ENCODE measurements at places on chromosomes 11 and 22.

DNA sequence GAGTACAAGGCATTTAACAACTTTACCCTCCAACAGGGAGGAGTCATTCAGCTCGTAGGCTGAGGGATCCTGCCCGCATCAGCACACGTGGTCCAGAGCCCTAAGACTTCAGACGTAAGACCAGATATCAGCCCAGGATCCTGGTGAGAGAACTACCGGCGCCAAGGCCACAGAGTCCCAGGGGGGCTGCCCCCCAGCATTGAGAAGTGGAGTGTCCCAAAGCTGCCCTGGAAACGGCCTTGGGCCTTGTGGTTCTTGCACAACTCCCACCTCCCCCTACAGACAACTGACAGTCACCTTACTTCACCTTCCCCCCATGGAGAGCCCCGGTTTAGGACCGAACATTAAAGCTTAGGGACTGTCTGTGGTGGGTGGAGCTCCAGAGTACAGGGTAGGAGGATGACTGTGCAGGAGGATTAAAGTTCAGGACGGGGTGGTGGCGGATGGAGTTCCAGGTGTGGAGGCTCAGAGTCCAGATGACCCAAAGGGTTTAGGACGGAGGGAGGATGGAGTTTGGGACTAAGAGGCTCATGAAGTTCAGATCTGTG, 1.0 kb downstream of the C11orf91 start:
- H3K27me3 ChIP-seq, result peaks cover 19% of the 10 kb centered on the region
- peaks cover 20% of the 10 kb centered on the region for H3K4me1 ChIP-seq
- H3K36me3 ChIP-seq, result no peaks in the 10 kb centered on the region
- DNase-seq, result no peak

GRCh38 chr11:20489948-20490347, 102.4 kb downstream of the PRMT3 start:
- no peaks in the 10 kb centered on the region for H3K4me1 ChIP-seq
- no peak for DNase-seq
- H3K27ac ChIP-seq, result no peak overlapping the region
- H3K27me3 ChIP-seq, result no peaks in the 10 kb centered on the region
- no peak overlapping the region for H3K4me3 ChIP-seq
- peaks cover 5% of the 10 kb centered on the region for H3K36me3 ChIP-seq

- H3K27me3 ChIP-seq, result peaks cover 60% of the 10 kb centered on the region
- no peak overlapping the region for H3K4me3 ChIP-seq
- no peak overlapping the region for H3K27ac ChIP-seq
These were observed 4.2 kb upstream of the MPPED1 start for GRCh38 chr22:43407591-43407990.

DNA sequence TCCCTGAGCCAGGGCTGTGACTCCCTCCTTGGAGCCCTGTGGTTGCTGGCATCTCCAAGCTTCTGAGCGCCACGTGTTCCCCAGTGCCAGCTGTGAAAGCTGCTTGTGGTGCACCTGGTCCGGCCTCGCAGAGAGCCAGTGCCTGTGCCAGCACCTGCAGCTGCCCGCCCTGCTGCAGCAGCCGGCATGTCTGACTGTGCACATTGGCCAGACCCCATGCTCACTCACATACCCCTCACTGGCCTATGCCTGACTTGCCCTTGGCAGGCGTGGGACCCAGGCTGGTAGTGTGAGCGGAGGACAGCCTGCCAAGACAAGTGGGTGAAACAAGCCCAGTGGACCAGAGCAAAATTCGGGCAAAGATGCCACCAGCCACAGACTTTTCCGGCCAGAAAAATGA, 9.8 kb downstream of the MRPL48 start:
- no peak for DNase-seq
- peaks cover 7% of the 10 kb centered on the region for H3K36me3 ChIP-seq
- no peak overlapping the region for H3K4me3 ChIP-seq
- H3K4me1 ChIP-seq, result no peaks in the 10 kb centered on the region

DNA sequence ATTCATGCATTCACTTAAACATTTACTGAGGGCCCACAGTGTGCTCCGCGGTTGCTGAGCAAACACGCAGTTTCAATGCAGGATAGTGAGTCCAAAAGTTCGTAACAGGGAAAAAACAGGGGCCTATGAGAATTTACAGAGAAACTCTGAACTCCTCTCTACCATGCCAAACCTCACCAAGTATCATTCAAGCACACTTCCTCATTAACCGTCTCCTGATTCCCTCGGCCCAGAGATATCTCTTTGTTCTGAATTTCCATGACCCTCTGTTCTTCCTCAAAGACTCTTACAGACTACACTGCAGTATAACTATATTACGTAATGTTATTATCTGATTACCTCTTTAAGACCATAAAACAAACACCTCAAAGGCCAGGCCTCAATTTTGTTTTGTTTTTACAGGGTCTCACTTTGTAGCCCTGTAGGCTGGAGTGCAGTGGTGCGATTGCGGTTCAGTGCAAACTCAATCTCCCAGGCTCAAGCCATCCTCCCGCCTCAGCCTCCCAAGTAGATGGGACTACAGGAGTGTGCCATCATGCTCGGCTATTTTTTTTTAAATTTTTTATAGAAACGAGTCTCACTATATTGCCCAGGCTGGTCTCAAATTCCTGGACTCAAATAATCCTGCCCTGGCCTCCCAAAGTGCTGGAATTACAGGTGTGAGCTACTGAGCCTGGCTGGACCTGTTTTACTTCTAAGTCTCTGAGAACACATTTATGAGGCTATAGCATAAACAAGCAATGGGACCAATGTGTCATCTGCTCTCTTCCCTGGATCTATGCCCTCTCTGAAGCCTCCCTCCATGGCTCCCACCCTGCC, 3.6 kb downstream of the HPS4 start:
- peak overlapping the region; percentile 25 for H3K4me3 ChIP-seq
- DNase-seq, result no peak
- no peaks in the 10 kb centered on the region for H3K27me3 ChIP-seq
- peaks cover 14% of the 10 kb centered on the region for H3K36me3 ChIP-seq
- H3K27ac ChIP-seq, result peak overlapping the region; percentile 44

DNA sequence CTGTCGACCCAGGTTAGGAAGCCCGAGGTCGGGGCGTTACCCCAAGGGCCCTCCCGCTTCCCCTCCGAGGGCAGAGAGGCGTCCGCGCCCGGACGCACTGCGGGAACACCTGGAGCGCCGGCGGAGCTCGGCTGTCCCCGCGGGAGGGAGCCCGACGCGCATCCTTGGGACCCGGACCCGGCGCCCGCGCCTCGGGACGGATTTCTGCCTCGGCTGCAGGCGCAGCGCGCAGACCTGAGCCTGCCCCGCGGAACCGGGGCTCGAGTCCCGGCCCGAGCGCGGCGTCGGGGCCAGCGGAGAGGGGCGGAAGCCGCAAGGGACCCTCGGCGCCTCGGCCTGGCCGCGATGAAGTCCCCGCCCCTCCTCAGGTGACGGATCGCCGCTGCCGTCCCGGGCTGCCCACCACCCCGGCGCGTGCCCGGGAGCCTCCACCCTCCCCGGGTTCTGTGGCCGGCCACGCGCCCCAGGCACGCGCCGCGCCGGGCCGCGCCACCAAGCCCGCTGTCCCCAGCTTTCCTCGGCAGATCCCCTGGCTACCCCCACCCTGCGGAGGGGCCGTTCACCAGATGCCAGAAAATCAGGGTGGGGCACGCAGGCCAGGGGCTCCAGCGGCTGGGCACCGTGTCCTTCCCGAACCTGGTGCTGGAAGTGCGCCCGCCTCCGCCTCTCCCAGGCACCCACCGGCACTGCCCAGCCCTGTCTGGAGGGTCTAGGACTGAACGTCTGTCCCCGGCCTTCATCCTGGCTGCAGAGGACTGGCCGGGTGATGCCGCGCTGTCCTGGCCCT, 410 bp downstream of the GLB1L3 start:
- H3K4me3 ChIP-seq, result peak overlapping the region; percentile 63
- peaks cover 15% of the 10 kb centered on the region for H3K4me1 ChIP-seq
- peaks cover 92% of the 10 kb centered on the region for H3K27me3 ChIP-seq
- H3K36me3 ChIP-seq, result no peaks in the 10 kb centered on the region
- H3K27ac ChIP-seq, result no peak overlapping the region

GRCh38 chr11:65900125-65900898, at the start of gene FOSL1:
Gene FOSL1 (minus strand): TSS chr11:65900388. CDS start chr11:65900339, 49 bp downstream.
- H3K36me3 ChIP-seq, result no peaks in the 10 kb centered on the region
- no peak for DNase-seq
- H3K27me3 ChIP-seq, result peaks cover 83% of the 10 kb centered on the region
- H3K27ac ChIP-seq, result no peak within 1 kb of the TSS
- peaks cover 3% of the 10 kb centered on the region for H3K4me1 ChIP-seq
- H3K4me3 ChIP-seq, result peak within 1 kb of the TSS; percentile 59

DNA sequence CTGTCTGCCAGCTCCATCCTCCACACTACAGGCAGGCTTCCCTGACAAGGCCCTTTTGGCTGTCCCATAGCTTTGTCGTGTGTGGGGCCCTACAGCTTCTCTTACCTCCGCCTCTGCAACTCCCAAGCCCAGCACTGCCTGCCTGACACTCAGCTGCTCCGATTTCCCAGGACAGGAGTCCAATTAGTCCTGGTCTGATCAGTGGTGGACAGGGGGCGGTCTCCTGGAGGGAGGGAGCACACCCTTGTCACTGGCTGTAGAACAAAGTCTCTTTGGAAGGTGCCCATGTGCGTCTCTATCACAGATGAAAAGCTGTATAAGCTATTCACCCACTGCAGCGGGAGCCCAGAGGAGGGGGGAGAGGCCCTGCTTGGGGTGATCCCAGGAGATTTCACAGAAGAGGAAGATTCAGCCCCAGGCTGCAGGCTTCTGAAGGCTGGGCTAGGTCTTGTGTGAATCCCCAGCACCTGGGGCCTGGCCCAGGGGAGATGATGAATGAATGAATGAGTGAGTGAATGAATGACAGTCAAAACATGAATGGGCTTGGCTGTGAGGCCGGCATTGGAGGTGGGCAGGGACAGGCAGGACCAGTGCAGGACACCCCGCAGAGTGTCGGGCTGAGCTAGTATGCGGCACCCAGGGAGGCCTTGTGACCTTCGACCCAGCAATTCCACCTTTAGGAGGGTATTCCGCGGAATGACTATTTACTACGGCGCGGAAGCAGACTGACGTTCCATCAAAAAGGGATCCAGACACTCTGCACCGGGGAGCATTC, 142.4 kb downstream of the CACNA1I start:
- peaks cover 6% of the 10 kb centered on the region for H3K4me1 ChIP-seq
- H3K27me3 ChIP-seq, result peaks cover 41% of the 10 kb centered on the region
- H3K27ac ChIP-seq, result no peak overlapping the region
- no peak for DNase-seq
- H3K4me3 ChIP-seq, result no peak overlapping the region

- H3K4me3 ChIP-seq, result no peak overlapping the region
- H3K4me1 ChIP-seq, result peaks cover 17% of the 10 kb centered on the region
- H3K36me3 ChIP-seq, result no peaks in the 10 kb centered on the region
- peaks cover 25% of the 10 kb centered on the region for H3K27me3 ChIP-seq
- H3K27ac ChIP-seq, result peak overlapping the region; percentile 79
- no peak for DNase-seq
These were observed 15.4 kb upstream of the CPT1A start for GRCh38 chr11:68857037-68857586.

GRCh38 chr22:27111796-27112672, 454.6 kb downstream of the MIAT start:
- DNase-seq, result no peak
- peak overlapping the region; percentile 95 for H3K27ac ChIP-seq
- no peaks in the 10 kb centered on the region for H3K36me3 ChIP-seq
- peaks cover 54% of the 10 kb centered on the region for H3K4me1 ChIP-seq

GRCh38 chr11:133582326-133582725, 50.0 kb upstream of the OPCML start:
- peaks cover 20% of the 10 kb centered on the region for H3K27me3 ChIP-seq
- H3K36me3 ChIP-seq, result no peaks in the 10 kb centered on the region
- DNase-seq, result no peak
- no peak overlapping the region for H3K4me3 ChIP-seq

DNA sequence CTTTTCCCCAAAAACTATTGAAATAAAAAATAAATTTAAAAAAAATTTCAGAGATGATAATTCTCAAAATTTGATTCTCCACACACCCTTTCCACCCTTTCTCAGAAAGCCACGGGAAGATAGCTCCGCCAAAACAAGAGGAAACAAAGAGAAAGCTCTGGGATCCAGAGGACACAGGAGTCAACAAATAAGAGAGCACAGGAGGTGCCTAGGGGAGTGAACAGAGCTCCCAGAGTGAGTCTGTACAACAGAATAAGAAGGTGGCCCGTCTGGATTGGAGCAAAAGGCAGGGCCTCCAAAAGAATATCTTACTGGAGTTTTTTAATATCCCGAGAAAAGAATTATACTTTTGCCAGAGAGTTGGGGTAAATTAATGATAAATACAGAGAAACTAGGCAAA, 96.3 kb upstream of the DRD2 start:
- H3K4me1 ChIP-seq, result peaks cover 29% of the 10 kb centered on the region
- H3K27ac ChIP-seq, result no peak overlapping the region
- no peak overlapping the region for H3K4me3 ChIP-seq
- no peak for DNase-seq
- peaks cover 9% of the 10 kb centered on the region for H3K27me3 ChIP-seq

DNA sequence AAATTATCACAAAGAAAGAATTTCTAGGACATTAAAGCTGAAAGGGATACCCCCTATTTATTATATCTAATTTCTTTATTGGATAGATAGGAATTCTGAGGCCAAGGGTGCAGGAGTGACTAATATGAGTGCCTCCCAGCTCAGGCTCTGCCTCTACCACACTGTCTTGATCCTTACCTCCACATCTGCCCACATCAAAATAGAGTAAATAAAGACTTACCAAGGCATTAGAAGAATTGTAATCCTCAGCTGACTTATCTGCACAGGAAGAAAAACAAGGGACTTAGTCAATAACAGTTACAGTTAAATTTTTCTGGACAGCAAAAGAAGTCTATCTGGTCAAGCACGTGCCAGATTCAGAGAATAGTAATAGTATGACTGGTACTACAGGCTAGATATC, 72.6 kb upstream of the GDPD4 start:
- DNase-seq, result no peak
- peaks cover 26% of the 10 kb centered on the region for H3K36me3 ChIP-seq
- peaks cover 3% of the 10 kb centered on the region for H3K4me1 ChIP-seq
- H3K4me3 ChIP-seq, result no peak overlapping the region
- no peaks in the 10 kb centered on the region for H3K27me3 ChIP-seq

GRCh38 chr11:66639066-66639813, 737 bp downstream of the RBM4 start:
- H3K27me3 ChIP-seq, result no peaks in the 10 kb centered on the region
- no peak for DNase-seq
- H3K27ac ChIP-seq, result peak overlapping the region; percentile 100
- H3K36me3 ChIP-seq, result peaks cover 36% of the 10 kb centered on the region
